SW480 (cell line): ENCODE measurements at places on chromosomes 1 and 21.

DNA sequence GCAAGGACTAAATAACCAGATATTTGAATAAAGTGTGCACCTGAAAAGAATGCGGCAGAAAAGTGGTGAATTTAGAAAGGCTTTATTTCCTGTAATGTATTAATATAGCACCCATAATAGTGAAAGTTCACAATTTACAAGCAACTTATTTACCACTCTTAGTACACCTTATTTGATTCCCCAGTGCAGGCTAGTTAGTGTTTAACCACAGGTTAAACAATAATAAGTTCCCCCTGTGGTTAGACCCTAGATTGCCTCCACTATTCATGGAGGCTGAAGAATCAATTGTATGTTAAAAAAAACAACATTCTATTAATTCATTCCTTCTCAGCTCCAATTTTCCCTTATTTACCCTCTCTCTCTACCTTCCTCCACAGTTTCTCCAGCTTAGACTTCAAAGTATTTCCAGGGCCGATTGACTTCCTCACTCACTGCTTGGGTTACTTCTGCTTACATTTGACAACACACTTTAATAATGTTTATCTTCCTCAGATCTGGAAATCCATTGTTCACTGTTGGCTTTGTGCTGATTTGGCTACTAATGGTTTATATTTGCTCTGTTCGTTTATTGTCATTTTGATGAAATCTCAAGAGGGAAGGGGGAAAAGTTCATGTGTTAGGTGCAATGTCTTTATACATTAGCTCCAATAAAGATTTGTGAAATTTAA, 796.3 kb downstream of the BRINP3 start:
- DNase-seq = no peak

DNA sequence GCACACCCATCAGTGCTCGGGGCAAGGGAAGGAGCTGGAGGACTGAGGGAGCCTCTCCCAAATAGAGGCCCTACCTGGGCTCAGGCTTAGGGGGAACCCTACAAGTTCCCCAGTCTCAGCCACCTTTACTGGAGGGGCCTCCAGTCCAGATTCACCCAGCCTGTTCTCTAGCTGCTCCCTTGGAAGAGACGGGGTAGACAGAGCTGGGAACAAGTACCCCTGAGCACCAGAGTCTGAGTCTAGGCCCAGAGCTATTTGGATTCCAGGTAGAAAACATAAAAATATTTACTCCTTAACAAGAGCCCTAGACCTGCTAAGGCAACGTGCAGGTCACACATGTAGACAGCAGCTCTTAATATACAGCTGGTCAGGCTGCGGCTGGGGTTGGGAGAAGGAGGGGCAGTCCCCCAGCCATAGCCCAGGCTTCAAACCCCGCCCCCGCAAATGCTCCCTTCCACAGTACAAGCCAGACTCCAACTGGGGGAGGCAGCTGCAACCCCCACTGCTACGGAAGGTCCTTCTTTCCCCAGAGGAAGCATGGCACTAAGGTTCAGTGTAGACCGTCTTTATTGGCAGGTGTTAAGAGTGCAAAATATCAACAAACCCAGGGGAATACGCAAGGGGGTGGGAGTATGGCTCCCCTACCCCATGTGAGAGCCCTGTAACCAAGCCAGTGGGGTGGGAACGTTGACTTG, 8.0 kb downstream of the TENT5B start:
- peak; percentile 79 for DNase-seq

DNA sequence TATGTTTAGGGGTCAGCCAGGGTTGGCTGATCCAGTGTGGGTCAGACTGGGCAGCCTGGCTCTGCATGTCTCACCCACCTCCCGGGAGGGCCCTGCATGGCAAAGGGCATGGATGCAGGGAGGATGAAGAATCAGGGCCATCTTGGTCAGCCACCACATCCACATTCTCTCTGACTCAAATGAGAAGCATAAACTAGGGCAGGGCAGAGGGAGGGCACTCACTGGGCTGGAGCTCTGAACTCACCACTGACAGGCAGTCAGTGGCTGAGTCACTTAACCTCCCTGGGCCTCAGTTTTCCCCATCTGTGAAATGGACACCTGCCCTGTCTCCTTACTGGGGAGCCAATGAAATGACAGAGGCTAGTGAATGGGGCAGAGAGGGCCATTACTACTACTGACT, 4.3 kb upstream of the CELA2A start:
- no peak for DNase-seq

GRCh38 chr1:1799716-1800115, 21.4 kb upstream of the NADK start:
- no peak for DNase-seq

DNA sequence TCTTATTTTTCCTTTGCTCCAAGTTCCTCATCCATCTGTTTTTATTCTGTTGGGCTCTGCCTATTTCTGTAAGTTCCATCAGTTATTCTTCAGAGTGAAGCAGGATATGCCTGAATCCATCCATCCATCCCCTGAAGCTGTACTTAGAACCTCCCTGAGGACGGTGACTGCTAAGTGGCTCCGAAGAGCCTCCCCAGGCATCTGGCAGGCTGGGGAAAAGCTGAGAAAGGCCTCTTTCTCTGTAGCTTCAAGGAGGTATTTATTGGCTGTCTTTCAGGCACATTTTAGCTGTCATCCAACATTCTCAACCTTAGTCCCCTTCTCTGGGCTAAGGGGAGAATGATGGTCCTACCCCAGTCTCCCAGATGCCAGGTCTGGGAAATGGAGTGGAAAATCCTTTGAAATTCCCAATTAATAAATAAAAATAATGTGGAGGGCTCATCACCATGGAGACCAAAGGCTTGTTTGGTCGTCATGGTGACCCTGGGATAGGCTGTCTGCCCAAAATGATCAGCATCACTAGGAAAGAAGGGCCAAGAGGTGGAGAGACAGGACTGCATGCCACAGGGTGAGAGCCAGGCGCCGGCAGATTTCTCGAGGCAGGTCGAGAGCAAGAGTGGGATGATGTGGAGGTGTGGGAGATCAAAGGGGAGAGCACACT, 82.0 kb downstream of the UBIAD1 start:
- no peak for DNase-seq

- DNase-seq = no peak
These were observed 976 bp downstream of the SSBP3 start for GRCh38 chr1:54404939-54405897.
